CD14-positive monocyte (primary cell): ENCODE measurements at places on chromosomes 4 and X. TPM values are rescaled to one million over a fixed set of nuclear protein-coding genes. Genes with fewer than 3 reads are reported as not detected.

ZMAT1 gene
- polyA plus RNA-seq = 0.65 TPM

ARHGEF6 gene
- polyA plus RNA-seq = 51.4 TPM

SEC24B gene
- 13.2 and 27.4 TPM in 2 replicates for polyA plus RNA-seq

TMPRSS11B gene
- polyA plus RNA-seq = not detected in 2 replicates

CTAG1B gene
- not detected in 2 replicates for polyA plus RNA-seq

CD40LG gene
- polyA plus RNA-seq = 0.09 TPM
